ENCODE measurements at places on chromosomes 3 and 15.

DNA sequence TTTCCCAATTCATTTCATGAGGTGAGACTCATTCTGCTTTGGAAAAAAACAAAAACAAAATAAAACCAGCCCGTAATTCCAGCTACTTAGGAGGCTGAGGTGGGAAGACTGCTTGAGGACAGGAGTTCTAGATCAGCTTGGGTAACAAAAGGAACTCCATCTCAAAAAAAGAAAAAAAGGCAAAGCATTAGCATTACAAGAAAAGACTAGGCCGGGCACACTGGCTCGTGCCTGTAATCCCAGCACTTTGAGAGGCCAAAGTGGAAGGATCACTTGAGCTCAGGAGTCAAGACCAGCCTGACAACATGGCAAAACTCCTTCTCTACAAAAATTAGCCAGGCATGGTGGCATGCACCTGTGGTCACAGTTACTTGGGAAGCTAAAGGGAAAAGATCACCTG, 33.9 kb downstream of the TRPM7 start:
- no peak for DNase-seq

- no peak for DNase-seq
Observed at GRCh38 chr3:52636673-52637072, 49.0 kb downstream of the PBRM1 start.

GRCh38 chr3:14706096-14706495, 31.2 kb downstream of the C3orf20 start:
- no peak for DNase-seq

GRCh38 chr15:68384451-68385239, 47.3 kb downstream of the ITGA11 start:
- no peak for DNase-seq

GRCh38 chr3:61583890-61584875, 22.8 kb downstream of the PTPRG start:
- DNase-seq: no peak

GRCh38 chr15:92059036-92059970, 205.8 kb downstream of the SLCO3A1 start:
- no peak for DNase-seq

- no peak for DNase-seq
Observed at GRCh38 chr3:169658311-169658931, 5.1 kb downstream of the MECOM start.

GRCh38 chr15:40069178-40070165, 30.5 kb upstream of the SRP14 start:
- DNase-seq: no peak

GRCh38 chr15:63811942-63812550, 21.7 kb downstream of the HERC1 start:
- DNase-seq: no peak

DNA sequence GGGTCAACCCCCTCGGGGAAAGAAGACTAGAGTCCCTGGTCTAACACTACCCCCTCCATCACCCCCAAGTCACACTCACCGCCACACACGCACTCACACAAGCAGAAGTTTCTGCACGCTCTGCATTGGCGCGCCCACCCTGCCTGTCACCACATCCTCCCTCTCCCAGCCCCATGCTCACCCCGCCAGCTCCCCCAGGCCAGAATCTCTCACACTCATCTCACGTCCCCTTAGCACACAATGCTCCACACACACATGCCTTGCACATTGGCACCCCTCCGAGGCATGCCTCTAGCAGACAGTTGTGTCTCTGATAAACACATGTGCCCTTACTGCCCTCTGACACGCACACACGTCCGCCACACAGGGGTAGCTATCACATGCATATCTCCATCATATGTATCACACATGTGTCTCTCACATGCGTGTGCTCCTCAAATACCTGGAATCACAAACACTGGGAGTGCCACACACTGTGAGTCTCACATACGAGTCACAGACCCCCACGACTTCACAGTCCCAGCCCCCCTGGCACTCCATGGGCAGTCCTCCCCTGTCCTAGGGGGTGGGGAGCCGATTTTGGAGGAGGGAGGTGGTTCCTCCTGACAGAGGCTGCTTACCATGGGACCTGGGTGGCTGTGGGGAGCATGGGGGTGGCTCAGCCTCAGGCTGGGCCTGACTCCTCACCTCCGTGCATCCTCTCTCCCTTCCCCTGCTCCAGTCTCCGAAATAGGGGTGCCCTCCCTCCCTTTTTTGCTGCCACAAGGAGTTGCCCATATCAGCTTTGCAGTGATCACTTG, 898 bp downstream of the FBLN2 start:
- no peak for DNase-seq

DNA sequence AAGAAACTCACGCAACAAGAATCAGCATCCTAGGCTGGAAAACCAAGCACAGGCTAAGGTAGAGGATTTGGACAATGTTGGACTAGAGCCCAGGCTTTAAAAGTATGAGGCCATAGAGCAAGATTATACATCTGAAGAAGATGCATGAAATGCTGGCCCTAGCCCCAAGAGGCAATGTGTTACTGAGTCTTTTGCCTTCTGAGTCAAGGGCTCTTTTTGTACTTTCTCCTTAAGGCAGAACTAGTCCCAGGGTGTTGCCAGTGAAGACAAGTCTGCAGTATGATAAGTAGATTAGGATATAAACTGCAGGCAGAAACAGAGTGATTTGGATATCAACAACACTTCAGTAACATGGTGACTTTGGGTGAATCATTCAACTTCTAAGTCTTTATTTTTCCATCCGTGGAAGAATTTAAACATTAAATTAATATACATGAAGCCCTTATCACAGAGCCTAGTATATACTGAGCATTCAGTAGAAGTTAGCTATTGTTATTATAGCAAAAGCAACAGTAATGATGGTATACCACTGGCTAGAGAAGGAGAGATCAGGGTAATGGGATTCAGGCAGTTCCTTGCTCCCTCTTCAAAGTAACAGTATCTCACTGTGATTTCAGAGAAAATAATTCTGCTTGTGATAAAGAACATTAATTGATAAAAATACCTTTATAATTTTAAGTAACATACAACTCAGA, 99.9 kb upstream of the MLF1 start:
- no peak for DNase-seq

DNA sequence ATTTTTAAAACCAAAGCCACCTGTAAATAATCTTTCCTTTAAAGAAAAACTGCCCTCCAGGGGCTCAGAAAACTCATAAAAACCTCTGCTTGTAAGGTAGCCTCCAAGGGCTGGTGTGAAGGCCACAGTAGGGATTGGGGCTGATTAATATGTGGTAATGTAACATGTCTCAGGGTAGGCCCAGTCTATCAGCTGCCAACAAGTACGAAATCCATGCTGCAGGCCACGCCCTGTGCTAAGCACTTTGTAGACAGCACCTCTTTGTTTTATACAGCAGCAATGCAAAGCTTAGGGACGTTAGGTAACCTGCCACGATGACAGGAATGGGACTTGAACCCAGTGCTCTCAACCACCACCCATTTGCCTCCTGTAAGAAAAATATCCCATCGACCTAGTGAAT, 65.6 kb upstream of the PRICKLE2 start:
- no peak for DNase-seq

- no peak for DNase-seq
Observed at GRCh38 chr15:85284497-85284896, 95.9 kb upstream of the AKAP13 start.

DNA sequence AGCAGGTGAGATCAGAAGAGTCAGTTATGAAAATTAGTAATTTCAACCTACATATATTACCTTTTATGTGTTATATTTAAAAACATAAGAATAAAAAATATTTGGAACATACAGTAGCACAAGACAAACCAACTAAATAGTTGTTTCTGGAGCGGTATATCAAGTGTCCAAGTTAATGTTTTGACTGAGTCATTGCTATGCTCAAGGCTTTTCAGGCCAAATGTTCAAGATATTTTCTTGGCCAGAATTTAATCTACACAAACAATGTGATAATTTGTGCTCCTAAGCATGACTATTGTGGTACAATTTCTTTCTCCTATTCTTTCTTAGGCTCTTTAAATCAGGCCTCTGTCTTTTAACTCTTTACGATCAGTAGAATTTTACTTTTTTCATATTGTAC, 412.4 kb downstream of the RAP2B start:
- DNase-seq: no peak

GRCh38 chr3:45870099-45870498, 16.2 kb upstream of the CCR9 start:
- DNase-seq: peak; percentile 14

- no peak for DNase-seq
Observed at GRCh38 chr15:40276927-40277326, 5.9 kb downstream of the ANKRD63 start.

DNA sequence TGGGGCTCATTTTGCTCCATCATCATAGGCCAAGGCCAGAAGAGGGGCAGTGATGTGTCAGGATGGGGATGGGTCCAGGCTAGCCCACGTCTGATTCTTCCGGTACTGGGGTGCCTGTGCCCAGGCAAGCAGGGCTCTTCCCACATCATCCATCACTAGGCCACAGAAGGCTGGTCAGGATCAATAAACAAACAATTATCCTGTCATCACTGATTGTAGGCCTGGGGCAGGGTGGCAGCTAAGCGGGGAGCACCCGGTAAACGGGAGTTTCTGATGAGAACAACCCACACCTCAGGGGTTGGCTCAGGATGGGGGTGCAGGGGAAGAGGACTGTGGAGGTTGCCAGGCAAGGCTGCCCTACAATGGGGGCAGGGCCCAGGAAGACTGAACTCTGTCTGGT, 18.1 kb upstream of the CACNA2D2 start:
- no peak for DNase-seq

DNA sequence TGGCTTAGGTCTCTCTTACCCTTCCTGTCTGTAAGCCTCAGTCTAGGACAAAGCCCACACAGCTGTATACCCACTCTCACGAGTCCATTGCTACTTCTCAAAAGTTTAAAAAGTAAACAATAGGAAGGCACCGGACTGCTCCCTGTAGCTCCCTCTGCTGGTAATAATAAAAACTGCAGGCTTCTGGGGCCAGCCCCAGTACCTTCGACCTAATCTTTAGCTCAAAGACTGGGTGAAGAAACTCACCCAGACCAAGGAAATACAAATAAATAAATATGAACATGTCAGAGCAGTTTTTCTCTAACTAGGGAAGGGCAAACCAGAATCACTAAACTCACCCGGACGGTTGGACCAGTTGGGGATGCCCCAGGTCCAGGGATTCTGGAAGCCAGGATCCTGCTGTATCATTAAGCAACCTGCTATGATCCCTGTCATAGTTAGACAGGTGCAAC, 5.0 kb downstream of the FAM219B start:
- DNase-seq: peak; percentile 17

DNA sequence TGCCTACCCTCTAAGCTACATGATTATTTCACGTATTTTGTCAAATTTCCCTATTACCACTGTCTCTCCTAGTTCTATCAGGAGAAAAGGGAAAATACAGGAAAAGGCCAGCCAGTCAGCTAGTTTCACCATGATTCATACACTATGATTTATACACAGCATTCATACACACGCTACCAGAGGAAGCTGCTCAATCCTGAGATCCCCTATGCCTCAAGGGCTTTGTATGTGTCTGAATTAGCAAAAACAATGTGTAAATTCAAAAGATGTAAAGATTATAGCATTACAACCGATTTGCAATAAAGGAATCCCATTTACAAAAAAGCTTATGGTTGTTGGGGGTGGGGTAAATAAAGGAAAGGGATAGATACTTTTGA, 3.1 kb upstream of the ACKR4 start:
- DNase-seq: no peak

- no peak for DNase-seq
Observed at GRCh38 chr15:101051291-101052030, 132.3 kb downstream of the LRRK1 start.

DNA sequence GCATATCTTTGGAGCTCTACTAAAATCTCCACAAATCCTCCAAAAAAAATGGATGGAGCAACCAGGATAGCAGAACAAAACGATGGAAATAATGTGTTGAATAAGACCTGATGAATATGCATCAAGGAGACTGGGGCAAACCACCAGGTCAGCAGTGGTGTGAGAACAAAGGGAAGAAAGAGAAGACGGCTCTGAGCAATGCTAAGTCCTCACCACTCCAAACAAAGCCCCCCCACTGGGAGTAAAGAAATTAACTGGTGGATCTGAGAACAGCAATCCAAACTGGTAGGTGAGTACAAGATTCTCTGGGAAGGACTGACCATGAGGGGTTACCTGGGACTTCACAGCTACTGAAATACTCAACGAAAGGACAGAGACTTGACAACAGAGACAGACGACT, 977.3 kb downstream of the TBL1XR1 start:
- no peak for DNase-seq

DNA sequence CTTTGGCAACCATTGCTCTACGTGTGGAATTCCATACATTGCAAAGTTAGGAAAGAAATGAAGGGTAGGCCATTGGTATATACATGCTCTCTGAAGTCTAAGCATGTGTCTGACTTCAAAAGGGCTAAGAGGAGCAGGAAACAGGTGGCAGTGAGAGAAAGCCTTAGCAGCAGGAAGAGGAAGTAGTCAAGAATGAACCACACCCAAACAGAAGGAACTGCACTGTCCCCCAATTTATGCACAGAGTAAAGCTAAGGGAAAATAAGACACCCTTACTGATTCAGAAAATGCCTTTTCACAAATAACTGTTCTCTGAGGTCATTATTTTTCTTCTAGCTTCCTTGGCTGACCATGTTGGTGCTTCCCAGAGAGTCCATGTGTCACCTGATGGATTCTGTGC, 575.4 kb downstream of the NTRK3 start:
- DNase-seq: no peak

GRCh38 chr3:27174530-27174929, 194.7 kb downstream of the NEK10 start:
- DNase-seq: no peak

GRCh38 chr3:104673981-104674380, 692.7 kb upstream of the ALCAM start:
- no peak for DNase-seq

DNA sequence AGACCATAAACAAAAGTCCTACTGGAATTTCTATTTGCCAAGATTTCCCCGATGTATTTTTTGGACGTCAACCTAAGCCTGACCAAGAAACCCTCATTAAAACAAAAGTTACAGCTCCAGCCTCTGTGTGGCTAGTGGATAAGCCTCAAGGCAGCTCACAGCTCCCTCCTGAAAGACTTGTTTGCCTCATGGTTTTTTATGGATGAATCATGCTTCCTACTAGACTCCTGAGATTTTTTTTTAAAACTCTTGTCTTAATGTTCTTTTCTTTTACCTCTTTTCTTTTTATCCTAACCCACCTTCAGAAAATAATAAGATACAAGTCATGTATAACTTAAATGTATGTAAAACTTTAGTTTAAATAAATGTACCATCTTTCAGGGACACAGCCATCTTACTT, 52.4 kb downstream of the SUCNR1 start:
- DNase-seq: no peak

- DNase-seq: no peak
Observed at GRCh38 chr3:140432229-140432669, 245.6 kb upstream of the TRIM42 start.

All from stimulated activated CD8-positive, alpha-beta memory T cell treated with anti-CD3 and anti-CD28 coated beads, Interleukin-2, amount 100 ng/mL, for 1 hour (primary cell).